ENCODE measurements at places on chromosomes 6 and 20.

DNA sequence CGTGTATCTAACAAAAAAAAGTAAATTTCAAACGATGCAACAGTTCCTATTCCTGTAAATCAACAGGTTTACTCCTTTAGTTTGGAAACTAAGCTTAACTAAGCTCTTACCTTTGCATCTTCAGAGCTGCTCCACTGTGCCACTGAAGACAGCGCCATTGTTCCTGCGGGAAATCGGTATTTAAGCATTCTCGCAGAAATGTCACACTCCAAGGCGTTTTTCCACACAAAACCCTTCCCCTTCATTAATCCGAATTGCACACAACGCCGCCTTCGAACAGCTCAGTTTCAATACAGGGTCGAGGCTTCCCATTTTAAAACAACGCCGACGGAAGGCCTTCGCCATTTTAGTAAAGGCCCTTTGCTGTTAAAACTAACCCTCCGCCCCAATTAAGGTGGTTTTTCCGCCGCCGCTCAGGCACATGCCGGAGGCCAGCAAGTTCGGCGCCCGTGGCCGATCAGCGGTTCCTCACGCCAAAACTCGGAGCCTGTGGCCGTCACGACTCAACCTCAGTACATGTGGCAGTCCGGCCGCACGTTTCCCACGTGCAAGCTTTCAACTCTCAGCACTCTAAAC, 35.4 kb upstream of the SYNCRIP start:
- DNase-seq, result no peak

- no peak for DNase-seq
Measured at GRCh38 chr6:85547719-85548118, 45.9 kb downstream of the SNX14 start.

DNA sequence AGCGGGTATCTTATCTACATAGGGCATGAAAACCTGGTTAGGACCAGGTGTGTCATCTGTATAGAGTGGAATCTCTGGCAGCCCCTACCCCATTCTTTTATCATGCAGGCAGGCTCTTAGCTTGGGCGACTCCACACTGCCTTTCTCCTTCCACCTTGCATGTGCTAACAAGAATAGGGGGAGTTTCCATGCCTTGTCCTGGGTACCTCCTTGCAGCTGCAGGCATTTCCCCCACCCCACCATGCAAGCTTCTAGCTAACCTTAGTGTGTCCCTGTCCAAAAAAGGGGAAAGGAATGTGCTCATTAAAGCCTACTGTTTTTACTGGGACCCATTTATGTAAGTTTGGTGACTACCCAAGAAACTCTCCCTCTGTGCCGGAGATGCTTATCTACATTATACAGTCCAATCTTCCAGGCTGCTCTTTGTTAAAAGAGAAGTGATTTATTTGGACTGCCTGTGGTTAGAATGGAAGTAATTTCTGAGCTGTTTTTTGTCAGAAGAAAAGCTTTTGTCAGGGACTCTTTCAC, 10.5 kb upstream of the CEP43 start:
- no peak for DNase-seq

- DNase-seq, result no peak
Measured at GRCh38 chr6:23663096-23663495, 462.9 kb upstream of the NRSN1 start.

- no peak for DNase-seq
Measured at GRCh38 chr6:166145751-166146150, 21.9 kb downstream of the TBXT start.

- DNase-seq, result no peak
Measured at GRCh38 chr6:79941489-79942151, 5.7 kb downstream of the ELOVL4 start.

GRCh38 chr6:16802071-16802470, 40.8 kb upstream of the ATXN1 start:
- DNase-seq, result no peak

DNA sequence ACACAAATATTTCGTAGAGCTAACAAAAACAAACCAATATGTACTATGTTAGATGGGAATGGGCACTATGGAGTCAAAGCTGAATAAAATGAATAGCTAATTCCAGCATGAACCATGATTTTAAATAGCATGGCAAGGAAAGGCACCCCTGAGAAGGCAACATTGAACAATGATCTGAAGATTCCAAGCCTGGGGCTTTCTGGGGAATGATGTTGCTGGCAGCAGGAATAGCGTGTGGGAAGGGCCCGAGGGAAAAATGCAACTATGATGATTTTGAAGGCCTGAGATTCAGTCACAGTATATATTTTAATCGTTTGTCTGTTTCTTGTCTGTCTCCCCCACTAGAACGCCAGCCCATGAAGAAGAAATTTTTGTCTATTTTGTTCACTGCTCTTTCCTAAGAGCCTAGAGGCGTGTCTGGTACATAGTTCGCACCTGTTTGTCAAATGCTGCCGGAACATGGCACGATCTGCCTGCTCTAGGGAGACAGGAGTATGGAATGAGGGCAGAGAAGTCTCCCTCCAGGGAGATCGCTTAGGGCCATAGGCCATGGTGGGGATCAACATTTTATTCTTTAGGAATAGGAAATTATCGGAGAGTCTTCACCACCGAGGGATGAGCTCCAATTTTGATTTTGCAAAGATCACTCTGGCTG, 84.8 kb upstream of the EYA2 start:
- DNase-seq, result no peak

DNA sequence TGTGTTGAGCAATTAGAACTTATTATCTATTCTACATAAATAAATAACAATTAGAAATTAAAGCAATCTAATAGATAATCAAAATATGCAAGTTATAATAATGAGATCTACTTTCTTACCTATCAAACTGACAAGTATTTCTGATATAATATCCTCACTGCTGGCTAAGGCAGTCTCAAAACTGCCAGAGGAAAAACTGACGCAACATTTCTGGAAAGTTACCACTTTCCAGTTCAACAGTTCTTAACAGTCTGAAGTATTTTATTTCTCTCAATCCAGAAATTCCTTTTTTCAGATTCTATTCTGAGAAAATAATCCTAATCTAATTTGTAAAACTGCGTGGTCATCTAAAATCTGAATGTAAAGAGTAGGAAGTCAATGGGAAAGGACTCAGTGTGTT, 121.0 kb downstream of the TRDN start:
- no peak for DNase-seq

GRCh38 chr6:28531479-28532128, 5.9 kb downstream of the GPX5 start:
- DNase-seq, result no peak
